Astrocyte of the hippocampus (primary cell): ENCODE measurements at places on chromosomes 3 and 15.

GRCh38 chr3:42096796-42097565, 5.8 kb downstream of the TRAK1 start:
- peak; percentile 67 for DNase-seq

- no peak for DNase-seq
These were observed 101.2 kb upstream of the ZBTB20 start for GRCh38 chr3:115248274-115248673.

- peak; percentile 83 for DNase-seq
These were observed 7.2 kb downstream of the POLR2H start for GRCh38 chr3:184368586-184369183.

- no peak for DNase-seq
These were observed 27.6 kb downstream of the CMC1 start for GRCh38 chr3:28268989-28269388.

DNA sequence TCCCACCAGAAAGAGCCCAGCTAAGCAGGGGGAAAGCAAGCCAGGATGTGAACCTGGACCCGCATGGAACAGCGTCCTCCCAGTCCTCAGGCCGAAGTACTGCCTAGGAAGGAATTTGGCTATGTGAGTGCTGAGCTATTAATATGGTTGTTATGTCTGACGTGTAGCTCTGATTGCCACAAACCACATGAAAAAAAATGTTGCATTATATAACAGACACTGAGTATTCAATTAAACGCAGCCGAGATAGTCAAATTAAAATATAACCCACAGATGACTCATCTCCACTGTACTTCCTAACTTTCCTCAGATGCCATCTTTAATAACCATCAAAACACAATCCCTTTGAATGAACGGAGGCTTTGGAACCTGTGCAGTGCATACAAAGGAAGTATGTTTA, 111.1 kb downstream of the GABRB3 start:
- DNase-seq, result no peak

GRCh38 chr3:106610362-106610959, 741.6 kb upstream of the CBLB start:
- DNase-seq, result peak; percentile 30

GRCh38 chr3:38164643-38164951, 740 bp upstream of the OXSR1 start:
- DNase-seq, result no peak

- peak; percentile 79 for DNase-seq
These were observed 37.6 kb upstream of the SFMBT1 start for GRCh38 chr3:53083521-53083920.

GRCh38 chr15:63018639-63019038, 23.9 kb upstream of the TPM1 start:
- DNase-seq, result no peak

DNA sequence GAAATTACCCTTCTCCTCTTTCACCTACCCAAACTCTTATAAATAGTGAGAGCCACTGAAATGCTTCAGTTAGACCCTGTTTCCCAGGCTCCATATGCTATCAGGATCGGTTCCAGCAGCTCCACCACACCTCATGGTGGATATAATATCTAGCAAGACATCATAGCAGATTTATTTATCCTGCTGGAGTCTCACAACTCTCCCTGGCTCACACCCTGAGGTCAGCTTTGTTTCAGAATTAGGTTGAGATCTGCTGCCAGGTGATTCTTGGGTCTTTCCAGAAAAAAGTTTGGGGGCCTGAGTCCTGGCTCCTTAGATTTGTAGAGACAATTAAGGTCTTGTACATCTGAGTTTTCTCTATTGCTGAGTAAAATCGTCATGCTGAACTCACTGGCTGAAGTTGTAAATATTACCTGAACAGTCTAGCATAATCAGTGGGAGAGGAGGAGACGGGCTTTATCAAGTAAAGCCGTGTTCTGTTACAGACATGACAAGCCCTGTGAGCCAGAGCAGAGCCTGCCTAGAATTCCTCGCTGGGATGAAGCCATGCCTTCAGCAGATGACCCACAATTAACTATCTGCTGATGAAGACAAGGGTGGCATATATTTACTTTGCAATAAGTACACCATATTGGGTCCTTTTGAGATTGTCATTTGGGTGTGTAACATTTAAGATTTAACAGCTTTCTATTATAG, 131.6 kb downstream of the STAC start:
- DNase-seq, result no peak

GRCh38 chr15:71056111-71056510, 59.2 kb upstream of the THSD4 start:
- DNase-seq, result no peak

GRCh38 chr3:183212096-183212495, 41.0 kb upstream of the B3GNT5 start:
- no peak for DNase-seq

GRCh38 chr15:69385831-69386230, 28.3 kb upstream of the KIF23 start:
- DNase-seq, result no peak

GRCh38 chr3:153277029-153277428, 115.0 kb downstream of the RAP2B start:
- no peak for DNase-seq

- DNase-seq, result no peak
These were observed 34.6 kb downstream of the CRABP1 start for GRCh38 chr15:78374436-78375393.

DNA sequence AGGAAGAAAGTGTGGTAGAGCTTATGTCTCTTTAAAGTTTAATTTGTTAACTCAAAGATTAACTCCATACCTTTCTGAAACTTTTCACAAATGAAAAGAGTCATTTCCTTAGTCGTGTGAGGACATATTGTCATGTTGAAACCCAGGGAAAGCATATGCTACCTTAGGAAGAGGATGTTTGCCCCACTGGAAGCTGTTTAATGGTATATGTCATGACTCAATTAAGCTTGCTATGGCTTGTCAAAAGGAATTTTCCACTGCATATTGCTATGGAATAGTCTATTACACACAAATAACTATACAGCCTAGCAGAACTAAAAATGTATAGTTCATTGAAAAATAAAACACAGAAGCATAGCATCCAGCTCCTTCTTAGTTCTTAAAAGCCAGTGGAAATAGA, 69.9 kb downstream of the NSUN3 start:
- no peak for DNase-seq

DNA sequence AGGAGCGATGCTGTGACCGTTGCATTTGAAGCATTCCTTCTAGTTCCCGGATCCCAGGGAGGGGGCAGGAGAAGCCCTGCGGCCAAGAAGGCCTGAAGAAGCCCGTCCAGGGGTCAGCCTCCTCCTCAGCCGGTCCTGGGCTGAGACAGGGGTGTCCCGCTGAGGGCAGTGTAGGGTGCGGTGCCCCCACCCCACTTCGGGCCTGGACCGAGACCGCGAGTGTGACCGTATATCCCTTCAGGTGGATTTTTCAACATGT, 2.8 kb downstream of the OCA2 start:
- no peak for DNase-seq

- DNase-seq, result no peak
These were observed 6.7 kb downstream of the CMTM8 start for GRCh38 chr3:32245200-32245599.

GRCh38 chr3:79172241-79172640, 595.6 kb downstream of the ROBO1 start:
- no peak for DNase-seq

DNA sequence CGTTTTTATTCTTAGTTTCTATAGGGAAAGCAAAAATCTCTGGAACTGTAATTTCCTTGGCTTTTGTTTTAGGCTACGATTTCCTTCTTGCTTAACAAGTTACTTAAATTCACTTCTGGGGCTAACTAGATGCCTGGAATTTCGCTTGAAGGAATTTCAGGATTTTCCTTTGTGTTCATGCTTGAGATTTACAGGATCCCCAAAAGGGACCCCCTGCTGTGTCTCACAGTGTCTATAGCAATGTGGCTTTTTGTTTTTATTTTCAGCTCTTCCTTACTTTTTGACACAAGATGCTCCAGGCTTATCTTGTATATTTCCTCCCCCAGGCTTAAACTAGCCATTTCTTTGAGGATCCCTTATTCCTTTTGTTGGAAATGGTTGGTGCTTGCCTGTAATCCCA, 95.5 kb upstream of the DPPA4 start:
- no peak for DNase-seq

GRCh38 chr3:95029644-95030043, 966.8 kb downstream of the NSUN3 start:
- no peak for DNase-seq

DNA sequence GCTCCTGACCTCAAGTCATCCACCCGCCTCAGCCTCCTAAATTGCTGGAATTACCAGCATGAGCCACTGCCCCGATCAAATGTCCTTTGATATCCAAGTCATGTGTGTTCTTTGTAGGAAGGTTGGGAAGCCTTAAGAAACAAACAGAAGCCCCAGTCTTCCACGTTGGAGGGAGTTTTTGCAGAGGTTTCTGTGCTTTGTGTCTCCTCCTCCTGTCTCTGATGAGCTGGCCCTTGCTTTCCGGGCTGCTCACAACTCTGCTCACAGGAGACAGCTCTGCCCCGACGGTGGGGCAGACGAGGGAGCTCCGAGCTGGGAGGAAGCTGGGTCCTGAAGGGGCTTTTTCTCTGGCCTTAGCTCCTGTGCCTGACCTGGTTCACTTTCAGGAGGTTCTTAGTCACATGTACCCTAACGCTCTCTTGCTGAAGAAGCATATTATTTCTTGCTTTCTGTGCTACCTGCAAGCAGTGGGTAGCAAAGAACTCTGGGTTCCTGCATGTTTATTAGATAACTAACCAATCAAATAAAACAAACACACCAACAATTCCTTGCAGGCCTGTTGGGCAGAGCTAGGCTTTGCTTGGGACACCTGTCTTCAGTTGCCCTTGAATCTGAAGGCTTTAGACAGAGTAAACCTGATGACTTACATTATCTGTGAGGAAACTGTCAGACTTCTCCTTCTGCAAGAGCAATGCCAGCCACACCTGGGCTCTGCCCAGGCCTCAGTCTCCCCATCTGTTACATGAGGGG, 52.6 kb upstream of the SMAD6 start:
- DNase-seq, result no peak

- DNase-seq, result no peak
These were observed 43.0 kb downstream of the USP13 start for GRCh38 chr3:179695672-179696313.

- no peak for DNase-seq
These were observed 1.2 kb upstream of the MLF1 start for GRCh38 chr3:158569794-158570193.
